ENCODE measurements at places on chromosomes 2 and 18. TPM values are rescaled to one million over a fixed set of nuclear protein-coding genes. Genes with fewer than 3 reads are reported as not detected.

DNA sequence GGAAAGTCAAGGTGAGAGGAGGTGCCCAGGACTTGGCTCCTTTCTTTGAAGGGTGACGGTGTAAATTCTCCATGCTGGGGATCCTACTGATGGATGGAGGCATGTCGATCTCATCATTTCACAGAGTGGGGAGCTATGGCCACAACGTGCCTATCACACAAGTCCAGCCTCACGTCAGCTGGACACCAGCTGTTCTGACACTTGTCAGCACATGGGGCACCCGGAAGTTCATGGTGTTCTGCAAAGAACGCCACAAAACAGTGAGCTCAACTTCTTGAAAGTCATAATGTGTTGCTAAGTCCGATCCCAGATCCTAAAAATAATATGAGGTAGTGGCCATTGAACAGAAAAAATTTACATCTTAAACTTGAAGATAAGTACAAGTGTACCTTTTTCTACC lies 12.3 kb downstream of the PAX8 start:
- no peak for DNase-seq

Gene CD8B
- 0.97 TPM for total RNA-seq

DNA sequence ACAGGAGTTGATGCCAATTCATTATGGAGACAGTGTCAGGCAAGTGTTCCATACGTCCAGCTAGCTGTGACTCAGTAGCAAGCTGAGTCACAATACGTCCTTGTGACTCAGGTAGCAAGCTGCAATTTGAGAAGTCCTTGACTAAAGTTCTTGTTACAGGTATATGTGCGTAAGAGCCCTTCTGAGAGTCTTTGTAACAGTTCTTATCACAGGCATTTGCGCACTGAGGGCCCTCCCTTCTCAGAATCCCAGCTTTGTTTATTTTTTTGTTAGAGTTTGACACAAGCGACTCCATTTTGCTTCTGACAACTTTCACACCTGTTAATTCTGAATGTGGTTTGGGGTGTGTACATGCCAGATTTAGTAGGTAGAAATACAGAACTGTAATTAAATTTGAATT lies 20.1 kb upstream of the ACMSD start:
- DNase-seq, result no peak

- no peak for DNase-seq
Observed at GRCh38 chr2:24158131-24158530, 16.7 kb upstream of the FAM228A start.

- DNase-seq, result no peak
Observed at GRCh38 chr2:239927424-239927981, 97.6 kb downstream of the NDUFA10 start.

DNA sequence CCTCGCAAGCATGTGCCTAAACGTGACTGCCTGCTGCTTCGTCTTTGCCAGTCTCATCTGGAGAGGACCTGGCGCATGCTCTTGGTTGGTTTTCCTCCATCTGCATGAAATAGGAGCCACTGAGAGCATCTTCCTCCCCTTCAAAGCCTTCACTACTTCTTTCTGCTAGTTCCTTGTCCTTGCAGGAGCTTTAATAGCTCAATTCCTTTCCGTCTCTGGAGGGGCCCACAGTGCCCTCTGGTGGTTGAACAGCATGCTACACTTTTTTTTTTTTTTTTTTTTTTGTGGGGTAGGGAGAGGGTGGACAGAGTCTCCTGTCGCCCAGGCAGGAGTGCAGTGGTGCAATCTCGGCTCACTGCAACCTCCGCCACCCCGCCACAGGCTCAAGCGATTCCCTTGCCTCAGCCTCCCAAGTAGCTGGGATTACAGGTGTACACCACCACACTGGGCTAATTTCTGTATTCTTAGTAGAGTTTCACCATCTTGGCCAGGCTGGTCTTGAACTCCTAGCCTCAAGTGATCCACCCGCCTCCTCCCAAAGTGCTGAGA lies 59.6 kb downstream of the SP110 start:
- DNase-seq, result no peak

GRCh38 chr2:18356676-18357075 lies 203.8 kb downstream of the RDH14 start:
- DNase-seq, result no peak

DNA sequence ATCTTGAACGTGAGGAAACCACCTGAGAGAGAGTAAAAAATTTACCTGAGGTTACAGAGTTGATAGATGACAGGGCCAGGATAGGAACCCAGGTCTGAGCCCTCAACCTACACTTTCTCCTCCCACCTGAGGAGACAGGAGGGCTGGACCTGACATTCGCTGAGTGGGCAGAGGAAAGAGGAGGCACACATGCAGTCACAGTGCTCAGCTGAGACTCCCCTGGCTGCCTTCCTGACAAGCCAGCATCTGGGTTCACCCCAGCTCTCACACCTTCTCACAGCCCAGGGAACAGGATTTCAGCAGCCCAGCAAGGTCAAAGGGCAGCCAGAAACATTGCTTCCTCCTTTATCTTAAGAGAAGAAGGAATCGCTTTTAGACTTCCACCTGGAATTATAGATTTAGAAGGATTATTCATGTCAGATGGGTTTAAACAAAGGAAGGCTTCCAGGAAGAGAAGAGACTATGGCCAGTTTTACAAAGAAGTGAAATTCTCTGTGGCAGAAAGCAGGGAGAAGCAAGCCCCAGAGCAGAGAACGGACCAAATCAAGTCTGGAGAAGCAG lies 18.1 kb upstream of the PKDCC start:
- no peak for DNase-seq

DNA sequence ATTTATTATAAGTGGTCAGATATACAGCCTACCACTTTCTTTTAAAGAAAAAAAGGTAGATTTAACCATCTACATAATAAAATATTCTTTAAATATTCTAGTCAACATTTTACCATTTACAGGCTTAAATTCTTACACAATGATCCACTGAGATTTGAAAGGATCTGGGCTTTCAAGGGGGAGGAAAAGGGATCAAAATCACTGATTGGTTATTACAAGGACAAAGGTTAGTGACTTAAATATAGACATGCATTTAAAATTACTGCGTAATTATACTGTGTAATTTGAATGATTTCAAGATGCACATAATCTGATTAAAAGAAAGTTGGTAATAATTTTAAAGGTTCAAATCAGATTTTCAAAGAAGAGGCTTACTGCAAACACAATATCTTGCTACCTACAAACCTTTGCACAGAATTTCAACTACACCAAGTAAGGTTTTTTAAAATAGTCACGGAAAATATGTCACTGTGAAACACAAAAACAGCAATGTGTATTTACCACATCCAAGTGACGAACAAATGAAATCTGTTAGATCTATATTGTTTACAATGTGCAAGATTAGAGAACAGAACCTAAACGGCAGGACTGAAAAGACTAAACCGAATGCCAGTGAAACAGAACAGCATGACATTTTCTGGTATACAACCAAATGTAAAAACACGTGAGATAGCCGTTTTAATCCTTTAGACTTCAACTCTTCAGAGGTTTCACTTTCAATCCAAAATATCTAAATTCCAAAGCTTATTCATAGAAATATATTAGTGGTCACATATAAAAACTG lies 40.8 kb downstream of the RTN4 start:
- DNase-seq, result no peak

Gene EIF2B4
- total RNA-seq, result 35.6 TPM

DNA sequence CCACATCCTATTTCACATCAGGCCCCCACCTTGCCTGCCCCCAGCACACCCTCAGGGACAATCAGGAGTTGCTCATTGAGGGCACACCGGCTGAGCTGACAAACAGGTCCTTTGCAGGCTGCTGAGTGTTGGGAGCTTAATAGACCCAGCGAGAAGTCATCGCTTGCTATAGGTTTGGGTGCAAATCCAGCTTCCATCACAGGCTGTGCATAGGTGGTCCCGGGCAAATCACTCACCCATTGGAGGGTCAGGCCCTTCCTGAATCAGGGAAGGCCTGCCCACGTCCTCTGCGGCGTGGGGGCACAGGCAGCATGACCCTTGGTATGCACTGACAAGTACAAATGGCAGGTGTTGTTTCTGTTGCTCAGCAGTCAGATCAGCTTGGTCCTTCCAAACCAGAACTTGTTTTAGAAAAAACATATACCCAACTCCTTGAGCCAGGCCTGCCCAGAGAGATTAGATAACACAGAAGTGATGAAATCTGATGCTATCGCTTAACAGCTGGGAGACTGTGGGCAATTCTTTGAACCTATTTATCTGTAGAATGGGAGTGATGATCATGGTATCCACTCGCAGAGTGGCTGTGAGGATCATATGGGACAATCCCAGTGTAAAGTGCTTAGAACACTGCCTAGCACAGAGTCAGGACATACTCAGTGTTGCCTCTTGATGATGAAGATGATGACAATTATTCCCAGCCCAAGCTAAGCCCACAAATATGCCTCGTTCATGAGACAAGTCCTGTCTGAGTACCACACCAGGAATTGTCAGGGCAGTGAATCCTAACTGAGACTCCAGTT lies 34.9 kb downstream of the SMAD7 start:
- no peak for DNase-seq

- DNase-seq, result no peak
Observed at GRCh38 chr2:1771626-1772280, 27.4 kb upstream of the PXDN start.

Gene FARP2
- total RNA-seq, result 40.8 TPM

DNA sequence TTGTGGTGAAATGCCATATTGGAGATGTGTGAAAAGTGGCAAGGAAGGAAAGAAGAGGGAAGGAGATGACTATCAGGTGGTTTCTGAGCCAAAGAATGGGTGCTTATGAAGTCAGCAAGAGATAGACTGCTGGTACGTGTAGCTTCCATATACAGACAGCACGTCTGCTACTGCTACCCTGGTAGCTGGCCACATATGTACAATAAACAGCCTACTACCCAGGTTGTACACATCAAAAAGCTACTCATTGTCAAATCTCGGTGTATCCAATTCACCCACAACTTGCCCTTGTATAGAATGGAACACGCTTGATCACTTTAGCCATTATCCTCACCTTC lies 761.8 kb downstream of the LRRTM4 start:
- no peak for DNase-seq

Gene ST8SIA5
- not detected for total RNA-seq

DNA sequence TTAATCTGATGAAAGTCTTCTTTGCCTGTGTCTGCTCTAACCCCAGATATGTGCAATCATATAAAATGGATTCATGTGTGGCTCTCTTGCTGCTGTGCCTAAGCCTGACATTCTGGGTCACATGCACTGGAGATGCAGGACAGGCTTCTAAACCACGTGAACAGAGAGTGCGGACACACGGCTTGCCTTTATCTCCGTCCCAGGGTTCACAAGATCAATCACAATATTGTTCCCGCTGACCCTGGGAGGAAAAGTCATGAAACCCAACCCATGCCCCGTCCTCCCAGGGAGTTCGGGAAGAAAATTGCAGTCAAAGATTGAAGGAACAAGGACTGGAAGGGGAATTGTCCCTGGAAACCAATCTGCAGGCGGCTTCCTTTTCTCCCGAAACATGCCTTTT lies 74.8 kb downstream of the VAPA start:
- DNase-seq, result no peak
